Osteocyte (in vitro differentiated cells): ENCODE measurements at places on chromosomes 6 and 20. TPM values are rescaled to one million over a fixed set of nuclear protein-coding genes. Genes with fewer than 3 reads are reported as not detected.
A peak's percentile ranks its signal among the peaks of the same experiment; 100 is the strongest.

Gene HLA-DOB
- total RNA-seq, result 0.24 and 0.57 TPM in 2 replicates

Gene SAMD3
- 0.42 and 0.64 TPM in 2 replicates for total RNA-seq

Gene NELFE
- total RNA-seq, result 59.3 and 66.8 TPM in 2 replicates

Gene PGC
- total RNA-seq, result not detected in 2 replicates

Gene ARFGEF3
- total RNA-seq, result 0.05 and 0.08 TPM in 2 replicates

Gene PHF10
- total RNA-seq, result 50.6 and 50.8 TPM in 2 replicates

DNA sequence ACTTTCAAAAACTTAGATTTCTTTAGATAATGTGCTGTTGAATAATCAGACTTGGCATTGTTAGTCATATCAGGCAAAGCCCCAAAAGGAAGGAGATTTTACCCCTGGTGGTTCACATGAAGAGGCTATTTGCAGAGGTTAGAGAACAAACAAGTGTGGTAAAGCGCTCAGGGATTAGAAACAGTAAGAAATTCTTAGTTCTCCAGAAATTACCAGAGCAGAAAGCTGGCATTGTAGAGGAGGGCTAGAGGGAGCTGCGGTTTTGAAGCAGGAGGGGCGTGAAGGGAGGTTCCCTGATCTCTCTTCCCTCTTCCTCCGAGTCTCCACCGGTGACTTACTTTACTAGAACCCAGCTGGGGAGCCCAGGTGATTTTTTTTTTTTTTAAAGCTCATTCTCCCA lies 10.2 kb downstream of the MYO6 start:
- H3K27ac ChIP-seq, result peak overlapping the region; percentile 78
- no peak for DNase-seq
- peaks cover 4% of the 10 kb centered on the region for H3K36me3 ChIP-seq
- H3K4me3 ChIP-seq, result no peak overlapping the region
- H3K4me1 ChIP-seq, result peaks cover 46% of the 10 kb centered on the region

- H3K27me3 ChIP-seq, result no peaks in the 10 kb centered on the region
- no peak overlapping the region for H3K27ac ChIP-seq
- no peak for DNase-seq
- peaks cover 7% of the 10 kb centered on the region for H3K4me1 ChIP-seq
Measured at GRCh38 chr6:112029045-112029822, 24.7 kb upstream of the CCN6 start.

- peaks cover 15% of the 10 kb centered on the region for H3K36me3 ChIP-seq
- no peak for DNase-seq
- H3K27me3 ChIP-seq, result no peaks in the 10 kb centered on the region
- peaks cover 18% of the 10 kb centered on the region for H3K4me1 ChIP-seq
- no peak overlapping the region for H3K27ac ChIP-seq
- no peak overlapping the region for H3K4me3 ChIP-seq
Measured at GRCh38 chr6:149834513-149835481, 29.4 kb downstream of the LRP11 start.

- H3K36me3 ChIP-seq, result no peaks in the 10 kb centered on the region
- no peak overlapping the region for H3K27ac ChIP-seq
- no peaks in the 10 kb centered on the region for H3K4me1 ChIP-seq
- no peak overlapping the region for H3K4me3 ChIP-seq
- H3K27me3 ChIP-seq, result peaks cover 3% of the 10 kb centered on the region
Measured at GRCh38 chr6:99092461-99092860, 144.7 kb upstream of the FBXL4 start.

GRCh38 chr20:51493346-51493791 lies 49.1 kb downstream of the NFATC2 start:
- DNase-seq, result no peak
- H3K27me3 ChIP-seq, result no peaks in the 10 kb centered on the region
- no peak overlapping the region for H3K27ac ChIP-seq
- H3K36me3 ChIP-seq, result no peaks in the 10 kb centered on the region
- peaks cover 14% of the 10 kb centered on the region for H3K4me1 ChIP-seq

- H3K4me1 ChIP-seq, result peaks cover 6% of the 10 kb centered on the region
- no peaks in the 10 kb centered on the region for H3K36me3 ChIP-seq
- H3K27me3 ChIP-seq, result no peaks in the 10 kb centered on the region
- no peak for DNase-seq
- H3K27ac ChIP-seq, result peak overlapping the region; percentile 68
Measured at GRCh38 chr6:26351544-26351953, 13.4 kb upstream of the BTN3A2 start.

DNA sequence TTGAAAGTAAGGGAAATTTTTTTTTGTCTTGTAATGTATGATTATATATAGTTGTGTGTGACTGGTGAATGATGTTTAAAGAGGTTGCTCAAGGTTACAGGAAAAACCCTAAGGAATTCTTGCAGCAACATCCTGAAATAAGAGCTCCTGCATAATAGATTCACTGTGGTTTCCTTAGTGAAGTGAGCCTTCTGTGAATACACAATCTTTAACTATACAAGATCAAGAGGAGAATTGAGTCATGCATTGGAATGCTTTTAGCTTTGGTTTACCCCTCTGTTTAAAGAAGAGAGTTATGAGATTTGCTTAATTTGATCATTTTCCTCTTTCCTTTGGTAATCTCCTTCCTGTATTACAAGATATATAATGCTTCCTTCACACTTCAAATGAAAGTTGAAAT lies 141.6 kb upstream of the EYA4 start:
- H3K4me3 ChIP-seq, result no peak overlapping the region
- peaks cover 18% of the 10 kb centered on the region for H3K27me3 ChIP-seq
- H3K36me3 ChIP-seq, result no peaks in the 10 kb centered on the region
- peak overlapping the region; percentile 72 for H3K27ac ChIP-seq

DNA sequence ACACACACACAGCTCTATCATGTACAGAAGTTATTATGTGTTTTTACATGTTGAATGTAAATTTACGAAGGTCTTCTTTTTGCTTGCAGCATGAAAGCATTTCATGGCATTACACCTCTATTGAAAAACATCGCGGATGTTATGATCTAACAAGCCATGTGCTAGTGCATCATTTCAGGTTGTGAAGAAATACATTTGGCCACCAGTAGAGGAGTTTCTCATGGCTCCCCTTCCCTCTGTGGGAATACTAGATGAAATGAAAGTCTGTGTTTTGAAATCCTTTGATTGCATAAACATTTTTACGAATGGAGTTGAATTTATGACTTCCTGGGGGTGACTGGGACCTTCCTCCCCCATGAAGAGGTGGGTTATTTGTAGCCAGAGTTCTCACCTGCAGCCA lies 17.7 kb downstream of the MAS1 start:
- no peak overlapping the region for H3K27ac ChIP-seq
- peaks cover 16% of the 10 kb centered on the region for H3K27me3 ChIP-seq
- H3K36me3 ChIP-seq, result no peaks in the 10 kb centered on the region
- no peak overlapping the region for H3K4me3 ChIP-seq
- no peak for DNase-seq

- no peaks in the 10 kb centered on the region for H3K4me1 ChIP-seq
- no peak overlapping the region for H3K4me3 ChIP-seq
- H3K36me3 ChIP-seq, result no peaks in the 10 kb centered on the region
- no peak for DNase-seq
- H3K27ac ChIP-seq, result no peak overlapping the region
Measured at GRCh38 chr20:42779216-42779615, 410.5 kb downstream of the PTPRT start.

DNA sequence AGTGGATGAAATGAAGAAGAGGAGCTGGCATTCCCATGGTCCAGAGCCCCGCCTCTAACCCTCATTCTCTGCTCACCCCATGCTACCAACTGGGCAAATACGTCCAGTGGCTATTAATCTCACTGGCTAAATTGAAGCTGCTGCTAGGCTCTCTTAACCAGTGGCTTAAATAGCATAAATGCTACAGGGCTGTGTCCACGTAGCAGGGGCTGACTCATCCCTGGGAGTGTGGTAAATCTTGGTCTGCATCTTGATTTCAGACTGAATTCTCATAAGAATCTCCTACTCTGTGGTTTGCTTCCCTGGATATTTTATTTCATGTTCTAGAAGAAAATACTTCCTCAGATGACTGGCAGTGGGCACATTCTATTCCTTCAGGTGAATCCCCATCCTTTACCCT lies 193.1 kb upstream of the ARG1 start:
- no peak for DNase-seq
- no peak overlapping the region for H3K4me3 ChIP-seq
- H3K27ac ChIP-seq, result no peak overlapping the region
- peaks cover 6% of the 10 kb centered on the region for H3K27me3 ChIP-seq
- H3K36me3 ChIP-seq, result no peaks in the 10 kb centered on the region

GRCh38 chr6:11618533-11618932 lies 81.0 kb downstream of the TMEM170B start:
- no peak for DNase-seq
- H3K27ac ChIP-seq, result no peak overlapping the region
- peaks cover 25% of the 10 kb centered on the region for H3K4me1 ChIP-seq
- no peaks in the 10 kb centered on the region for H3K36me3 ChIP-seq

DNA sequence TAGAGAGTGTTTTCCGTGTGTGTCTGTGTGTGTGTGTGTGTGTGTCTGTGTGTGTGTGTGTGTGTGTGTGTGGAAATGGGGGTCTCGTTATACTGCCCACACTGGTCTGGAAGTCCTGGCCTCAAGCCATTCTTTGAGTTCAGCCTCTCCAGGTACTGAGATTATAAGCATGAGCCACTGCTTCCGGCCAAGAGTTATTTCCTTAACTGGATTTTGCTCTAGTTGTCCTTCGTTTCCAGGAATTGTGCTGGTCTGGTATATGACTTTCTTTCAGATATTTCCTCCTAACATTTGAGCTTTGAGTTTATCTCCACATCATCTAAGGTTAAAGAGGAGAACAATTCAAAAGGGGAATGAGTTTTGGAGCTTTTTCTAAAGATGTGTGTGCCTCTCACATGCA lies 124.8 kb downstream of the SH3BGRL2 start:
- no peak for DNase-seq
- no peaks in the 10 kb centered on the region for H3K4me1 ChIP-seq
- H3K27ac ChIP-seq, result no peak overlapping the region

DNA sequence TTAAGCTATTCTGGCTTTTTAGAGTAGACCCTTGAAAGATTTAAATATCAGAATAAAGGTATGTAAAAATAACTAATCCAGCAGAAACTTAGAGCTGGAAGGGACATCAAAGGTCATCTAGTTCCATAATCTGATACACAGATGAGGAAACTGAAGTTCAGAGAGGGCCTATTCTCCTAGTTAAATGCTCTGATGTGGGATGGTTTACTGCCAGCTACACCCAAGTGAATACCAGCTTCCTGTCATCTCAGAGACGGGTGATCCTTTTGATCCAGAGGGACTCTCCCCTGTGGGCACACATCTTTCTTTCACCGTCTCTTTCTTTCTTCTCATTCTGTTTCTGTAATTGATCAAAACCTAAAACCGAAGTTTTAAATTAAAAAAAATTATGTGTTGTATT lies 94.1 kb downstream of the MAN1A1 start:
- no peak overlapping the region for H3K4me3 ChIP-seq
- no peaks in the 10 kb centered on the region for H3K4me1 ChIP-seq
- H3K27me3 ChIP-seq, result peaks cover 2% of the 10 kb centered on the region
- no peaks in the 10 kb centered on the region for H3K36me3 ChIP-seq

- DNase-seq, result no peak
- H3K4me3 ChIP-seq, result no peak overlapping the region
- no peaks in the 10 kb centered on the region for H3K36me3 ChIP-seq
Measured at GRCh38 chr20:20173254-20173653, 120.9 kb downstream of the CFAP61 start.

GRCh38 chr6:83215131-83216047 lies 22.2 kb downstream of the RWDD2A start:
- H3K27ac ChIP-seq, result peak overlapping the region; percentile 66
- peaks cover 8% of the 10 kb centered on the region for H3K4me1 ChIP-seq
- DNase-seq, result no peak
- no peaks in the 10 kb centered on the region for H3K27me3 ChIP-seq

- no peak overlapping the region for H3K27ac ChIP-seq
- H3K4me3 ChIP-seq, result no peak overlapping the region
- H3K4me1 ChIP-seq, result peaks cover 2% of the 10 kb centered on the region
- H3K27me3 ChIP-seq, result no peaks in the 10 kb centered on the region
Measured at GRCh38 chr20:3250091-3250504, 11.1 kb upstream of the SLC4A11 start.

DNA sequence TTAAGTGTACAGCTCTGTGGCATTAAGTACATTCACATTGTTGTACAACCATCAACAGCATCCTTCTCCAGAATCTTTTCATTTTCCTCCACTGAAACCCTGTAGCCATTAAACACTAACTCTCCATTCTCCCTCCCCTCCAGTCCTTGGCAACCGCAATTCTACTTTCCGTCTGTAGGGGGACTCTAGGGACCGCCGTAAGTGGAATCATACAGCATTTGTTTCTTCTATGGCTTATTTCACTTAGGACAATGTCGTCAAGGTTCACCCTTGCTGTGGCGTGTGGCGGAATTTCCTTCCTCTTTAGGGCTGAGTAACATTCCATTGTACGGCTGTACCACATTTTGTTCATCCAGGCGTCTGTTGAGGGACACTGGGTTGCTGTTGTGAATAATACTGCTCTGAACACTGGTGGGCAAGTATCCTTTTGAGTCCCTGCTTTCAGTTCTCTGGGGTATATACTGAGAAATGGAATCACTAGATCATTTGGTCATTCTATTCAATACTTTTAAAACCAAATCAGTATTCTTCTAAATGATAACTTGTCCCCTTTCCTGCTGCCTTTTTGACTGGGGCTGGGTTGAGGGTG lies 50.7 kb downstream of the PPP1R3G start:
- no peaks in the 10 kb centered on the region for H3K36me3 ChIP-seq
- no peak overlapping the region for H3K27ac ChIP-seq
- no peak for DNase-seq
- H3K4me1 ChIP-seq, result peaks cover 2% of the 10 kb centered on the region
- no peak overlapping the region for H3K4me3 ChIP-seq

GRCh38 chr6:80454197-80454596 lies 347.7 kb downstream of the BCKDHB start:
- H3K27ac ChIP-seq, result no peak overlapping the region
- peaks cover 42% of the 10 kb centered on the region for H3K4me1 ChIP-seq
- H3K36me3 ChIP-seq, result no peaks in the 10 kb centered on the region
- no peak for DNase-seq
- H3K4me3 ChIP-seq, result no peak overlapping the region
- H3K27me3 ChIP-seq, result no peaks in the 10 kb centered on the region

DNA sequence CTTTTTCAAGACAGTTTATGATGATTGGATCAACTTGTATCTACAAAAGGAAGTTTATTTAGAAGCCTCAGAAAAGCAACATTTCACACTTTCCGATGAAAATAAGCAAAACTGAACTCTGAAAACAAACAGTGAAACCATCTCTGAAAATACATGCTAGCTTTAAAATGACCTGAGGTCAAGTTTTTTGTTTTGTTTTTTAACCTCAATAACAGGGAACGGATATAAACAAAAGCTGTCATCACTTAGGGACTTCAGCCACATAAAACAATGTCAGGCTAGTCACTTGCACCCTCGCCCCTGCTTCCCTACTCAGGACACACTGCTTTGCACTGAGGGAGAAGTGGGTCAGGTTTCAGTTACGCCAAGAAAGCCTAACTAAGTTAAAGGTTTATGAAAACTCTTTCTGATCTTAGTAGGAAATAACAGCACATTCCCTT lies 11.6 kb downstream of the BACH2 start:
- H3K27ac ChIP-seq, result peak overlapping the region; percentile 94
- H3K4me3 ChIP-seq, result peak overlapping the region; percentile 71
- peaks cover 19% of the 10 kb centered on the region for H3K27me3 ChIP-seq

DNA sequence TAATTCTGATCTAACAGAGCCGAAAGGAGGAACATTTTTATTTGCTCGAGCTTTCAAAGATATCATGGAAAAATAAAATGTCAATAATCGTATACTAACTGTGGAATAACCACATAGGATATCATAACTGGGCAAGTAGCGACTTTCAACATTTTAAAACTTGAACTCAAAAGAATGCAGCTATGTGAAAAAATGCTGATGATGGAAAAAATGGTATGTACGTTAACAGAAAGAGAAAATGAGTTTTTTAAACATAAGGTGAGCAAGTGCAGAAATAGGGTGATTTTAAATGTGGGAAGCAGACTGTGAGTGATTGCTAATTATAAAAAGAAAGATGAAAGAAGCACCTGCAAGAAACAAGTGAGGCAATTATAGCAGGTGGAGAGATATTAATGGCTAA lies 238.3 kb upstream of the HSF2 start:
- no peak overlapping the region for H3K27ac ChIP-seq
- H3K27me3 ChIP-seq, result peaks cover 8% of the 10 kb centered on the region
- H3K4me3 ChIP-seq, result no peak overlapping the region
- no peaks in the 10 kb centered on the region for H3K36me3 ChIP-seq
- no peak for DNase-seq
